ENCODE measurements at places on chromosomes 5 and 9. TPM values are rescaled to one million over a fixed set of nuclear protein-coding genes. Genes with fewer than 3 reads are reported as not detected.

Gene CKMT2
- not detected for total RNA-seq

Gene PIP5KL1
- total RNA-seq: 2.6 TPM

Gene AK6
- 41.1 TPM for total RNA-seq

Gene DCTN3
- 92.1 TPM for total RNA-seq

Gene PCDHAC2
- total RNA-seq: 1.8 TPM

Gene IL5
- total RNA-seq: not detected

Gene SPATA31D1
- total RNA-seq: not detected

Gene TNFSF15
- not detected for total RNA-seq

Gene NEURL1B
- 6.1 TPM for total RNA-seq

Gene RNF44
- total RNA-seq: 93.8 TPM

Data from neural crest cell (in vitro differentiated cells).